ENCODE measurements at places on chromosomes 1 and 21.

GRCh38 chr21:17613242-17613676 lies 558 bp upstream of the BTG3 start:
- DNase-seq: no peak

DNA sequence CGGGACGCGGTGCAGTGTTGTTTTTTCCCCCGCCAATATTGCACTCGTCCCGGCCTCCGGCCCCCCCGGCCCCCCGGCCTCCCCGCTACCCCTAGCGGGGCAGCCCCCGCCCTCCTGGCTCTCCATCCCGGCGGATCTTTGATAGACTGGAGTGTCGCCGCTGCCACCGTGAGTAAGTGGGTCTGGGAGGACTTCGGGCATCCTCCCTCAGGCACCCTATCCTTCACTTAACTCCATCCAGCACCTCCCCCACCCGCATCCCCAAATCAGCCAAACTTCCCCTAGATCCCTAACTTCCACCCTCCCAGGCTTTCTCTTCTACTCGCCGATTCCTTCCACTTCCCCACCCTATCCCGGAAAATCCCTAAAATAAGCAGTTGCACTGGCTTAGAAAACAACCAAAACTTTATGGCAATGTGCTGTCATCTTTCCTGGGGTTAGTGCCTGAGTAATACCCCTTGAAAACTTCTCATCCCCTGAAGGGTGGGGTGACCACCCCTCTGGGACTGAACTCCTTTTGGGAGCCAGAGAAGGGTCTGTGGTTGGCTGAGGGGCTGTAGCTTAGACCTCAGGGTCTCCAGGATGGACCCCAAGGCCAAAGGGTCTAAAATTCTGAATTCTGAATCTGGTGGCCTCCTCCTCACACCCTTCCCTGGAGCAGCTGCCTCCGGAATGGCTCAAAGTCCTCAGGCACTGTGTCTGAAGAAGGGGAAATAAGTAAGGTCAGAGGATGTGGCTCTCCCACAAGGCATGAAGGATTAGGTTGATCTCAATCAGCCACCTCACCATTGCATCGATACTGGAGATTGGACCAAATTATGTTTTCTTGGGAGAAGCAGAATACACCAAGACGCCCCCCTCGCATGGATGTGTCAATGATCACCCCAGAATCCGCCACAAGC lies 12.2 kb downstream of the THBS3 start:
- DNase-seq: no peak

- DNase-seq: no peak
Measured at GRCh38 chr1:108703939-108704338, 8.8 kb upstream of the FNDC7 start.

GRCh38 chr1:228373681-228374571 lies 32.7 kb downstream of the TRIM11 start:
- DNase-seq: no peak

- no peak for DNase-seq
Measured at GRCh38 chr21:14736672-14737071, 190.6 kb upstream of the SAMSN1 start.

GRCh38 chr1:245704765-245705164 lies 550.0 kb downstream of the KIF26B start:
- no peak for DNase-seq

- DNase-seq: no peak
Measured at GRCh38 chr1:61051443-61051718, 31.0 kb upstream of the NFIA start.

Data from SW 1271 (cell line).